ENCODE measurements at places on chromosomes 12 and 14.
A peak's percentile ranks its signal among the peaks of the same experiment; 100 is the strongest.

GRCh38 chr12:32669584-32669983, 9.5 kb upstream of the DNM1L start:
- DNase-seq: no peak

DNA sequence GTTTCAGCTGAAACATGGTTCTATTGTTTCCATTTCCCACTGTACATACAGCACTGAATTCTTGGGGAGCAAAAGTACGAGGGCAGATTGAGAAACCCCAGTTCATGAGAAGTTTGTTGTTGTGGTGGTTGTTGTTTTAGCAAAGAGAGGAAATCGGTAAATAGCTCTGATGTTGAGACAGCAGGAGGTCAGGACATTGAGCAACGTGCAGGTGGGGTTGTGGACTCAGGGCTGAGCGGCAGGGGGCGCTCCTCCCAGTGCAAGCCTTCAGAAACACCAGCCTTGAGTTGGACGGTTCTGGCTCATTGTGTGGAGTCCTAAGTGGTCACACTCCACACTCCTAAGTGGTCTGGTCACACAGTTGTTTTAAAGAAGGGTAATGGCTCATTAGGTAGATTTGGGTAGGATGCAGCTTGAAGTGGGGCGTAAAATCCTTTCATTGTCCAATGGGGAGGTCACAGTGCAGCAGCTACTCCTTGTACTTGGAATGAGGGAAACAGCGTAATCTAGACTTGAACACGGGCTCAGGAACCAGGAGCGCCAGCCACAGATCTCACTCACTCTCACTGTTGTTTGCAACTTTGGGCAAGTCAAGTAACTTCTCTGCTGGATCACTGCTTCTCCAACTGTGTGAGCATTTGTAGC, 14.5 kb upstream of the PWP1 start:
- no peak for DNase-seq

DNA sequence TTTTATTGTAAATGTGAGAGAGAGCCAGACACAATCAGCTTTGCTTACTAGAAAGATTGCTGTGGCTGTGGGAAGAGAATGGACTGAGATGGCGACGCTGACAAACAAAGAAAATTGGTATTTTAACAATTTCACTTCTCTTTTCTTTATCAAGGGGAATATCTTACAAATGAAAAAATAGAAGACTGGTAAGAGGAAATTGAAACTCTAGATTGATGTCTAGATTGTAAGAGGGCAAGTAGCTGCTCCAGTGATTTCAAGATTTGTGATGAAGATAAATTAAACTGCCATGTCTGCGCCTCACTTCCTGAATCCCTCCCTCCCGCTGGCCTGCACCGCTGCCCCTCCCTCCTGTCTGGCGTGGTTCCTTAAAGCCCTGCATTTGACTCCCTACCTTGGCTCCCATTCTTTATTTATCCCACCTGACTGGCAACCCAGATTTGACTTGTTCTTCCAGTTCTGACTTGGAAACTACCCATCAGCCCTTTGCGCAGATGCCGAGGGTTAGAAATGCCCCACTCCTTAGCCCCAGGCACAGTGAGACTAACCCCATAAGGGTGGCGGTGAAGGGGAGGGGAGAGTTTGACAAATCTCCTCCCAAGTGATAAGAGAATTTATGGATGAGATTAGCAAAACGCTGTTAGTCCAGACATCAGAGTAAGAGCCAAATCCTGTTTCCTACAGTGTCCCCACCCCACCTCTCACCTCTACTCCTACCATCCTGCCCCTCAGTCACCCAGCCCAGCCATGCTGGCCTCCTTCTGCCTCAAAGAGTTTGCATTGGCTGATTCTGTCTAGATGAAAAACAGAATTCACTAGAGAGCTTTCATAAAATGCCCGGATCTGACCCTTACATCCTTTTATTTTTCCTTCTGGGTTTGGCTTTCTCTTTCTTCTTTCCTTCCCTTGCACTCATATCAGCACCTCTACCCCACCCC, 125.3 kb upstream of the ATF7IP start:
- peak; percentile 37 for DNase-seq

DNA sequence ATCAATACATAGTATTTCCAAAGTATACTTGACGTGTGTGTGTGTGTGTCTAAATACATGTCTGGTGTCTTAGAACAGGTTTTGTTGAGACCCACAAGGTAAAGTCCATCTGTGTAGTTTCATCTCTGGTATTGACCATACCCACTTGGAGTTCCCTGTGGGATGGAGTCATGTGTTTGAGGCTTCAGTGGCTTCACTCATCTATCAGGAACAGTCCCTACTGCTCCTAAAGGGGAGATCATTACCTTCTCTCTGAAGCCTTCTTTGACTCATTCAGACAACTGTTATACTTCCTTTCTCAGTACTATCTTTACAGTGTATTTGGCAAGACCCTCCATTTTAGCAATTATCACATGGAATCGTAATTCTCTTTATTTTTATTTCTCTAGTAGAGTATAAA, 14.2 kb downstream of the RAB21 start:
- DNase-seq: no peak

GRCh38 chr12:28868414-28868813, 280.7 kb upstream of the FAR2 start:
- no peak for DNase-seq

- no peak for DNase-seq
Observed at GRCh38 chr14:60304509-60304908, 55.5 kb downstream of the PPM1A start.

DNA sequence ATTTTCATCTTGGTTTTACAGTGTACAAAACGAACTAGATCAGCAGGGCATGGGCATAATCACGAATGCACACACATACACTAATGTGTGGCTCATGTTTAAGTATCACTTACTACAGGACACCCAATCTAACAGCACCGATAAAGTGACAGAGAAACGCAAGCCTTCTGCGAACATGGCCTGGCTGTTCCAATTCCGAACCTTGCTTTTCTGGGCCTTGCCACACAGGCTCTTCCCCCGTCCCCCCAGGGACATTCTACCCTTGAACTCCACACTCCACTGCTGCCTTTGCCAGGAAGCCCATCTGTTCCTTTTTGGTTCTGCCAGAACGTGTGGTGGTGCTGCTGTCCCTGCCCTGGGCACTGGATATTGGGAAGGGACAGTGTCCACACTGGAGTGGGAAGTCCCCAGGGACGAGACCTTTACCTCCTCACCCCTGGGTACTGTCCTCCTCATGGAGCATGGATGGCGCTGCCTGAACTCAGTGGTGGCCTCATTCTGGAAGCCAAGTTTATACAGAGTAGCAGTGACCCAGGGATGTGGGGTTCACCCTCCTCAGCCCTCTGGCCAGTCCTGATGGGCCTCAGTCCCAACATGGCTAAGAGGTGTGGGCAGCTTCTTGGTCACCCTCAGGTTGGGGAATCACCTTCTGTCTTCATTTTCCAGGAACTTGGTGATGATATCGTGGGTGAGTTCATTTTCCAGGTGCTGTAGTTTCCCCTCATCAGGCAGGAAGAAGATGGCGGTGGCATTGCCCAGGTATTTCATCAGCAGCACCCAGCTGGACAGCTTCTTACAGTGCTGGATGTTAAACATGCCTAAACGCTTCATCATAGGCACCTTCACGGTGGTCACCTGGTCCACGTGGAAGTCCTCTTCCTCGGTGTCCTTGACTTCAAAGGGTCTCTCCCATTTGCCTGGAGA, 7.9 kb downstream of the SERPINA1 start:
- no peak for DNase-seq

- DNase-seq: no peak
Observed at GRCh38 chr14:98210045-98210672, 1061.8 kb downstream of the BCL11B start.

DNA sequence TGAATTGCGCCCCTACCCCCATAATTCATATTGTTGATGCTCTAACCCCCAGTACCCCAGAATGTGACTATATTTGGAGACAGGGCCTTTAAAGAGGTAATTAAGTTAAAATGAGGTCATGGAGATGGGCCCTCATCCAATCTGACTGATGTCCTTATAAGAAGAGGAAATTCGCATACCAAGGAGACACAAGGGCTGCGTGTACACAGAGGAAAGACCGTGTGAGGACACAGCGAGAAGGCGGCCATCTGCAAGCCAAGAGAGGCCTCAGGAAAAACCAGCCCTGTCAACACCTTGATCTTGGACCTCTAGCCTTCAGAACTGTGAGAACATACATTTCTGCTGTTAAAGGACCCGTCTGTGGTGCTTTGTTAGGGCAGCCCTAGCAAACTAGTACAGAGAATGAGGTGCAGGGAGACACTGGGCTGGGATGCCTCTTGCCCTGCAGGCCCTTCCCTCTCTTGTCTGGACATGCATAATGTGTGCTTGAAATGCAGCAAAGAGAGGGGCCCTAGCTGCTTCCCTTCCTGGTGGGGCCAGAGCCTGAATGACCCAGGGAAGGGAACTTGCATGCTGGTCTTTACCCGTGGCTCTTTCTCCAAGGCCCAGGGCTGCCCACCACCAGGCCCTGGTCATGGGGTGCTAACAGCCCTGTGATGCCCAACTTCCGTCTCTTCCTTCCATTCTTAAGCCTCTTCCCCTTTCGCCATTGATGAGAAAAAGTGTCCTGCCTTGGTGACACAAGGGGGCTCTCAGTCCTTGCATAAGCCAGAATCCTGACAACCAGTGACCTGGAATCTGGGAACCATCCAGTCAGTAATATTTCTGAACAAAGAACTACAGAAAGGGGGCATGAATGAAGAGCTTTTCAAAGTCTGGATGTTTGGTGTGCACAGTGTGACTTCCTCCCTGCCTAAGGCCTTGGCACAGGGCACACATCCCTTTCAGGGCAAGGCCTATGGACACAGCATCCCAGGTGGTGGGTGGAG, 50.0 kb upstream of the GPATCH2L start:
- peak; percentile 13 for DNase-seq

- DNase-seq: no peak
Observed at GRCh38 chr12:12810553-12811021, 2.6 kb upstream of the DDX47 start.

DNA sequence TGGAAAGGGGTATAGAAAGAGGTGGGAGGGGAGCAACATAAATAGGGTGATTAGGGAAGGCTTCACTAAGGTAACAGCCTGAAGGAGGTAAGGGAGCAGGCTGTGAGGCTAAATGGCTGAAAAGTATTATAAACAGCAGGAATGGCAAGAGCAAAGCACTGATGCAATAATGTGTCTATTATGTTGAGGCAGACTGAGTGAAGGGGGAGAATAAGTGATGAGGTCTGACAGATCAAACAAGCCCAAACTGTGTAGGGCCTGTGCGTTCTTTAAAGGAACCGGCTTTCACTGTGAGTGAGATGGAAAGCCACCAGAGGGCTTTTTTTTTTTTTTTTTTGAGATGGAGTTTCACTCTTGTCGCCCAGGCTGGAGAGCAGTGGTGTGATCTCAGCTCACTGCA, 6.7 kb upstream of the VCPKMT start:
- no peak for DNase-seq

- no peak for DNase-seq
Observed at GRCh38 chr12:51589060-51589459, 2.0 kb upstream of the SCN8A start.

- no peak for DNase-seq
Observed at GRCh38 chr12:131950182-131950913, 606 bp downstream of the EP400 start.

DNA sequence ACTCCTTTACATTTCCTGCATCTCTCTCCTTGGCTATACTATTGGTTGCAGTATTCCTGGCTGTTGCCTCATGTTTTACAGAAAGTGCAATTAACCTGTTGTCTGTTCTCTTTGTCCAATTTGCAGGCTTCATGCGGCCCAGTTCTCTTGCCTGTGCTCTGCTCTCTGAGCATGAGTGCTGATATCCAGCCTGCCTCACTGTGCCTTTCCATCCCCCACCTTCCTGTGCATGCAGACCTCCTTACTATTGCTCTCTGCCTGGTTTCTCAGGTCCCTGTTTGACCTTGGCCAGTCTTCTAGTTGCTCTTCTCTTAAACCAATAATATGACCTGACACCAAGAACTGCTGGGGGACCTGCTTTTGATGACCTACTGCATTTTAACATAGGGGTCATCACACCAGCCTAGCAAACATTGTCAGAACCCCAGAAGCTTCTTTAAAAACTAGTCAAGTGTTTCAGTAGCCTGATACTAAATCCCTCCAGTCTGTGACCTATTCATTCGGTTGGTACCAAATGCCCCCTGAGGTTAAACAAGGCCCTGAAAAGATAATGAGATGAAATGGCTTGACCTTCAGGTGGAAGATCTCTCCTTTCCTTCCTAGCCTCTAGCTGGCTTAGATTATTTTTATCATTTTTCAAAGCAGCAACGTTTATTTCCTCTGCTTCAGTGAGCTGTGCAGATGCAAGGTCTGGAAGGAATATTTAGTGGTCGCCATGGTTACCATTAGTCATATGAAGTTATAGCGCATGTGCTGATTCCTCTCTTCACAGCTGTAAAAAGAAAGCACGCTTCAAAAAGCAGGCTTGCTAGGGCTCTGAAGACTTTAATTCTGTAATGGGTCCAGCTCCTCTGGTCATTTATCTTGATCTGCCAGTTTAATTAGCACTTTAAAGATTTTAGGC, 216.5 kb downstream of the PHLDA1 start:
- DNase-seq: peak; percentile 94

DNA sequence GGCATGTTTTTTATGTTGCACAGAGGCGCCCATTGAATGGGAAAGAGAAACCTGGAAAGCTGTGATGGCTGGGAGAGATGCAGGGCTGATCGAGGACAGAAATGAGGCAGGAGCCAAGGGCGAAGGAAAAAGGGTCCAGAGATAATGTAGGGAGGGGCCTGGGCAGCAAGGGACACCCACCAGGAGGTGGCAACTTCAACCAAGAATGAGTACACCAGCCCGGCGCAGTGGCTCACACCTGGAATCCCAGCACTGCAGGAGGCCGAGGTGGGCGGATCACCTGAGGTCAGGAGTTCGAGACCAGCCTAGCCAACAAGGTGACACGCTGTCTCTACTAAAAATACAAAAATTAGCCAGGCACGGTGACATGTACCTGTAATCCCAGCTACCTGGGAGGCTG, 4.0 kb downstream of the SSH1 start:
- no peak for DNase-seq

GRCh38 chr12:122866950-122867607, 28.8 kb downstream of the VPS37B start:
- DNase-seq: no peak

GRCh38 chr14:75426332-75427125, 1.3 kb upstream of the JDP2 start:
- DNase-seq: no peak

DNA sequence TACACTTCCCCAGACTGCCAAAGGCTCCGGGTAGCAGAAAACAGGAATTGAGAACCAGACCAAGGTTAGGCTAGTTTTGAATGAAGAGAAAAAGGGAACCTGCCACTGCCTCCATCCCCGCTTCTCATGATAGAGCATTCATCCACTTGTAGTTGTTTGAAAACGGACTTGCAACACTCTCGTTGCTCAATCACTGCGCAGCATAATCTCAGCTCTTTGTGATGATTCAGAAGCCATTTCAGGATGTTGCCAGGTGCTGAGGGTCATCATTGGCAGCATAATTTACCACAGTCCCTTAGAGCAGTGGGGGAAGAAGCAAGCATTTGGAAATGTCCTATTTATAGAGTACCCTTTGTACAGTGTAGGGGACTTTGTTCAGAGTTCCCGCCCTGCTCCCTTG, 25.6 kb downstream of the KCNK13 start:
- DNase-seq: peak; percentile 50
